ENCODE measurements at places on chromosomes 1 and 21.

- DNase-seq, result peak; percentile 96
Observed at GRCh38 chr1:42846257-42847110, at the start of gene ZNF691. Gene ZNF691, plus strand, starts transcription at chr1:42846613. Its CDS starts 3,046 bp downstream, at chr1:42849659.

- DNase-seq, result peak; percentile 54
Observed at GRCh38 chr1:114033216-114033706, 54.0 kb downstream of the OLFML3 start.

- peak; percentile 66 for DNase-seq
Observed at GRCh38 chr21:39715804-39716397, 29.1 kb upstream of the IGSF5 start.

DNA sequence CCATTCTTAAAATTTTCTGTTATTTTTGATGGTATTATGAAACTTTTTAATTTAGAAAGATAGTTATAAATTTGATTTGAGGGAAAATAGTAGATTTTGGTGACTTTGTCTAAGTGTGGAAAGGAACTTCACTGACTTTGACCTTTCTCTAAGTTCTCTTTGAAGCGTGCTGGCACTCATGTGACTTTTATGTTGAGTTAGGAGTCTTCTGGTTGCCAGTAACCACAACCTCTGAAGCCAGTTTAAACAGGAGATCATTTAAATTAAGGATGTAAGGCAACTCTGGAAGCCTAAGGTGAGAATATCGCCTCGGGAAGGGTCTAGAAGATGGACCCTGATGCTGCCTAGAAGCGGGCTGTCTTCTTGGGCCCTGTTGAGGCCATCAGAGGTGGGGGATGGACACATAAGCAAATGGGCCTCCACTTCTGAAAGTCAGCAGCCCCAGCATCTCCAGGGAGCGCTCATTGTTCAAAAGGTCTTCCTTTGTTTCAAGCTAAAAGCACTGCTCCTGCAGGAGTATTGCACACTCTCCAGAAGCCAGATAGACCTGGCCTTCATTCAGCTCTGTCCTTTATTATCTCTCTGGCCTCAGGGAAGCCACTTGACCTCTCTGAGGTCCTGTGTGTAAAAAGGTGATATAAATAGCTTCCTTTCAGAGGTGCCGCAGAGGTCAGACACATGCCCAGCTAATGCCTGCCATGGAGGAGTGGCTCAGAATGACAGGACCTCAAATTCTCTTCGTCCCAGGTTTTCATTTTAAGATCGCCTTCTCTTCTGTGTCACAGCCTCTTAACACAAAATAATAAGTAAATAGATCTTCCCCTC lies 5.1 kb upstream of the RCAN1 start:
- peak; percentile 48 for DNase-seq

DNA sequence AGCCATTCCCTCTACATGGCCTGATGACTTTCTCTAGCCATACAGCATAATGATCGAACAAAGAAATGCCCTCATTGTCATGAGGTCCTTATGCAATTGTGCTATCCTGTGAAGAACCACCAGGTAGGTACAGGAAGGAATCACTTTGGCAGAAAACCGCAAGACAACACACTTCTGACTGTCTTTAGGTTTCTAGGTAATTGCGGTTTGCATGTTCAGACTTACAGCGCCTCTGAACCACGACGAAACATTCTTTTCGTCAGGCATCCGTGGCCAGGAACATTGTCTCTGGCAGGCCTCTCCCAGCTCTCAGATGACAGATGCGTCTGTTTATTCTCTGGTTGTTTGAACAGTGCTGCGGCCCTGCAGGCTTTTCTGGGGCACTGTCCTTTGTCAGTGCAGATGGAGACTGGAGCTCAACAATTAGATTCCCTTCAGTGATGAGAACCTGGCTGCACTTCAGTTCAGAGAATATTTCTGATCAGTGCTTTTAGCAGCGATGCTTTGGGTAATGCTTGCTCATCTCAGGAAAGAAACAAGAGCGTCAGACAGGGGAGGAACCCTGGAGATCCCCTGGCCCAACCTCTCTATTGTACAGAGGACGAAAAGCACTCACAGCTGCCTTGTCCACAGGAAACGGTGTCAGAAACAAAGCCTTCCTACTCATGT lies 63.4 kb downstream of the B3GALT5 start:
- DNase-seq, result no peak

DNA sequence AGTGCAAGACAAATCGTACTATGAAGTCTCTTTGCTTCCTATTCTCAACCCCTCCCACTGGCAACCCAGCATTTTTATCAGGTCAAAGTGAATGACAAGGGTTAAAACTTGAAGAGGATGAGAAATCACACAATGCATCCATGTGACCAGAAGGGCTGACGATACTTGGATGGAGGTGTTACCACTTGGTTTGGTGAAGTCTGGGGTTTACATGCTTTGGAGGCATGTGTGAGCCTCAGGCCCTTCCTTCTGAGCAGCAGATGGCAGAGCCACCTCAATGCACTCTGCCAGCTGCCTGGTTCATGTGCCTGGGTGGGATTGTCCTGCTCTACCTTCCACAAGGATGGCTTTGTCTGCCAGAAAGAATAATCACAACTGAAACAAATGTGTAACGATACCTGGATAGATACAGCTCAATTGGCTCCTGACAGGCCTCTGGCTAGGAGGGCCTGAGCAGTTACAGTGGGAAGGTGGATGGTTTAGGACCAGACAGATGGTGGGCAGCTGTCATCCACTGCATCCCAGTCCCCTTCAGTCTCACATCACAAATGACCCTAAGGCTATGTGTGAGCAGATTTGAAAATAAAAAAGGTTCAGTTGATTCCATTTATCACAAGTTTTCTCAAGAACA lies 51.5 kb upstream of the CNIH3 start:
- peak; percentile 54 for DNase-seq

DNA sequence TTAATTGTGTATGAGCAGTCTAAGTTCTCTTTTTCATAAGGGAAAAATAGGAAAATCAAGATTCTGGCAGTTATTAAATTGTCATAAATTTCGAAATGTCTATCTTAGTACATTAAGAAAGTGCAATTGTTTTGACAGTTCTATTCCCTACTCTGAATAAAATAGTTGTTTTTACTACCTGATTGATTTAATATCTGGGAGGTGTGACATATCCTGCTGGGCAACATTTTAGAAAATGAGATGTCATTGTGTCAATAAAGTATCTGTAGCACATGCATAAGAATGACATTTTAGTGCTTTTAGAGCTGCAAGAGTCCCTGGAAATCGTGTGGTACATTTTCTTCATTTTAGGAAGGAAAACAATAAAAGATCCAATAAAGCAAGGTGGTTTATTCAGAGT lies 139.2 kb upstream of the COL11A1 start:
- no peak for DNase-seq

DNA sequence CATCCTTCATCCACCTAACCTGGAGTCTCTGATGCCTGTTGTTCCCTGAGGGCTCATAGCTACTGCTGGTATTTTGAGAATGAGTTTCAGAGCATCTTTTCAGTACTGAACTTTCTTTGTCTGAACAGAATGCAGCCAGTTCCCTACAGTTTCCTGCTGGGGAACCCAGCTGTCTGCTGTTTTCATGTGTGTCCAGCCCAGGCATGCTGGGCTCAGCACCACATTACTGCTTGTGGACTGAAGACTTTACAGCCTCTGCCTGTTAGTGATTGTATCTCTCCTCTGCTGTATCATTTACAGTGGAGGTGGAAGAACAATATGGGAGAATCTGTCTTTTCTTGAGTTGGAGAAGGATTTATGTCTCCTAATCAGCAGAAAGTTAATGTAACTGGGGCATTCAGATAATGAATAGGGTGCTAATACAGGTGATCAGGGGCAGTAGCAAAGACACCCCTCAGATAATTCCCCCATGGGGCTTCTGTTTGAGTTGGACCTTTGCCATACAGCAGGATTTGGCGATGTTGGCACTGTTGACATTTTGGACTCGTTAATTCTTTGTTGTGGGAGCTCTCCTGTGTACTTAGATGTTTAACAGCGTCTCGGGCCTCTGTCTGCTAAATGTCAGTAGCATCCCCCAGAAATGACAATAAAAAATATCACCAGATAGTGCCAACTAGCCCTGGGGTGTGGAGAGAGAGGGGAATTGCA lies 207.7 kb downstream of the HHAT start:
- DNase-seq, result no peak

DNA sequence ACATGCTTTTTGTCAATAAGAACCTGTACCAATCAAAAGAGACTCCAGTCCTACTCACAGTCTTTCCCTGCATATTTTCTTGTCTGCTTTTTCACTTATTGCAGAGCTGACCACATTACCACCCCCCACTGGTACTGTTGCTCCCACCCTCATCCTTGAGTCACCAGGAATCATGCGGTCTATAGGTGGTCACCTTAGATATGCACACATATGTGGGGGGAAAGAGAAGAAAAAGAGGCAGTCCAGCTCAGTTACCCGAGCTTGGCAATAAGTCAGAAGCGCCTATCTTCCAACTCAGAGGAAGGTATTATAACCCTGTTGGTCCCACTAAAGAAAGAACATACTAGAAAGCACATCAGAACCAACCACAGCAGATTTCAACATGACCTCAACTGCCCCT lies 119.2 kb downstream of the SMYD2 start:
- no peak for DNase-seq

DNA sequence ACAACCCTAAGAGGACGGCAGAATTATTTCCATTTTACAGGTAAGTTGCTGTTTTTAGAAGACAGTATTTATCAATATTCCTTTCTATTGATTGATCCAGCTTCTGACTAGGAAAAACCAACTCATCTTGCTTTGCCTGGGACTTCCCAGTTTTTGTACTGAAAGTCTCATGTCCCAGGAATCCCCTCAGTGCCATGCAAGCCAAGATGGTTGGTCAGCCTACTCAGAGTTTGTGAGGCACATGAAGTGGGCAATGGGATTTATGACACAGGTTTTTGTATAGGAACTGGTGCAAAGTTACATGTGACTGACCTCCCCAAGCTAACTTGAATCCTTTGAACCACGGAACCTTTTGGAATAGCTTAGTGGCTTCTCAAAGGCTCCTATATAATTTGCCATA lies 45.5 kb downstream of the GNG12 start:
- no peak for DNase-seq

- DNase-seq, result no peak
Observed at GRCh38 chr21:44952929-44953627, 13.2 kb downstream of the SLX9 start.

DNA sequence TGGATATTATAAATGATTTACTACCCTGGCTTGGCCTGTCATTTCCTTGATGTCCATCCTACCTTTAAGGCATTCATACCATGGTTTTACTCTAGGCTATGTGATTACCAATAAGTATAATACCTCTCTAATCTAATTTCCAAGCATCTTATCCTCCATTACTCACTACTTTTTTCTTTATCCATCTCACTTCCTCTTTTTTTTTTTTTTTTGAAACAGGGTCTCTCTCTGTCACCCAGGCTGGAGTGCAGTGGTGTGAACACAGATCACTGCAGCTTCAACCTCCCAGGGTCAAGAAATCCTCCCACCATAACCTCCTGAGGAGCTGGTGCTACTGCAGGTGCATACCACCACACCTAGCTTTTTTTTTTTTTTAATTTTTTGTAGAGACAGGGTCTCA lies 39.9 kb downstream of the INKA2 start:
- DNase-seq, result no peak

Data from suppressor macrophage (primary cell).